ENCODE measurements at places on chromosomes 12 and 14.

DNA sequence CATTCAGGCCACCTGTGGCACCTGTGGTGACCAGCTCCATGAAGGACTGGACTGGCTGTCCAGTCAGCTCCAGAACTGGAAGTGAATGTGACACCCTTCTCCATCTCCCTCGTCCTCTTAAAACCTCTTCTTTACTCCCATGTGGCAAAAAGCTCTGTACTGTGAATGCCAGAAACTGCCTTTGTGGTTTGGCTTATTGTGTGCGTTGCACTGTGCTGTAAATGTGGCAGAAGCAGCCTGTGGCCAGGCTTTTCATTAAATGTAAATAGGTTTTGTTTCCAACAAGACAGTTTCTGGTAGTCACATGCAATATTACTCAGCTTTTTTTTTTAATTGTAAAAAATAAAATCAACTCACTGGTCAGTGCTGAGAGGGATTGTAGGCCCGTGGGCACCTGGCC is 453.7 kb downstream of the ATP23 start:
- no peak for DNase-seq

DNA sequence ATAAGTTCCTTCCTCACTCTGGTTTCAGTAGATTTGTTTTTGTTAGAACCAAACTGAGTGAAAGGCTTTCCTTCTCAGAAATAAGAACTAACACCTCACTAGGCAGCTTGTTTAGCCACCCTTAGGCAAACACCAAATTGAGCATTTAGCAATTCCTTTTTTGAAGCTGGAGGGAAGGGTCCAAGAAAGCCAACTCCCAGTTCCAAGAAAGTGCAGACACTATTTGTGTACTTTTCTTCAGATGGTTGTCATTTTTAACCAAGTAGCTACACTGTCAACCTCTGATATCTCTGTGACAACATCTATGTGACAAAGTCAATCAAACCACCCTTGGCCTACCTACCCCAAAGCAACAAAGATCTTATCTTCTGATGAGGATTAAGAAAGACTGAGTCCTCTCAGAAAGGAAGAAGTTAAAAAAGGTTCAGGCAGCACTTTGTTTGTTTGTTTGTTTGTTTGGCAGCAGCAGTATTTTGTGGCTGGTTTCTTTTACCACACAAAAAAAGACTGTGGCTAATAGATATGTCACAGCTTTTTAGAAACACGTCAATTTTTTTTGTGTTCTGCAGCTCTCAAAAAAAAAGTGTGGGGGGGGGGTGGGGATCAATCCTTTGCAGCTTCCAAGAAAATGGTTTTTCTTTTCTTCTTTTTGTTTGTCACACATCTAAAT is 203.8 kb downstream of the CRADD start:
- no peak for DNase-seq

- DNase-seq = peak; percentile 63
Measured at GRCh38 chr12:54306925-54307741, 6.3 kb upstream of the NFE2 start.

DNA sequence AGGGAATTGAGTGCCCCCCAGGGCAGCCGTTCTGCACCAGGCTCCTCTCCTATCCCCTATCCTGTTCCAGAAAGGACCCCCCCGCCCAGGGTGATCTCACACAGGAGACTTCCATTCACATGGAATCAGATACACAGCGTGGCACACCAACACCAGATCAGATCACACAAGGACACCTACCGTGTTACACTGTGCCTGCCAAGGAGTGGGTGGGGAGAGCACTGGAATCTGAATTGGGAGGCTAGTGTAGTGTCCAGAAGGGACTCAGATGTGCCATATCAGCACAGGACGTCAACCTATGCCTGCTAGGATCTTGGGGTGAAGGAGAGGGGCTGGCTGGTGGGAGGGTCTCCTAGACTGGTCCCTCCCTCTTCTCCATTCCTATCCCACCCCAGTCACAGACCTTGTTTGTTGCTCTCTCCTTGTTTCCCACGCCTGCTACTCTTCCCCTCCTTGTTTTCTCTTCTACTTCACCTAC is 2.3 kb downstream of the PTMS start:
- no peak for DNase-seq

GRCh38 chr12:3518902-3519301 is 27.9 kb downstream of the PRMT8 start:
- no peak for DNase-seq

- DNase-seq = no peak
Measured at GRCh38 chr12:55719371-55719770, 822 bp upstream of the RDH5 start.

DNA sequence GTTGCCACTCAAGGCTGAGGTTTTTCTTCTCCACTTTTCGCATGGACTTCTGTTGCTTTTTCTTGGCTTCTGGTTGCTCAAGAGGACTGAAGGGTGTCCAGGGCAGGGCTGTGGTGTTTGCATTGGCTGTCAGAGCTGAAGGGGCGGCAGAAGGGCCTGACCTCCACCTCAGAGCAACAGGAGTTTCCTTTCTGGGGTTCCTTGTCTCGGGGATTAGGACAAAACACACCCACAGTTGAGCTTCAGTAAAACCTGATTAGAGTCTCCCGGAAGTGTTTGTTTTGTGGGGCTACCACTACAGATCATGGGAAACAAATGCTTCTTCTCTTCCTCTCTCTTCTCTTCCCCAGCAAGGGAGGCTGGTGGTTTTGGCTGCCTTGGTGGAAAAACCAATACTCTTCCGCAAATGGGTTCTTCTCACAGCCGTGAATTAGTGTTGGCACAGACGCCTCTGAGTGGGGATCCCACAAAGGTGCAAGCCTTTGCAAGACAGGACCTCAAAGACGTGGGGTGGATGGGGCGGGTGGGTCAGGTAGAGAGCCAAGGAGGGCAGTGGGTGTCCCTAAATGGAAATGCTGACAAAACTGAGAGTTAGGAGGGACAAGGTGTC is 317.7 kb upstream of the TBX3 start:
- DNase-seq = no peak

DNA sequence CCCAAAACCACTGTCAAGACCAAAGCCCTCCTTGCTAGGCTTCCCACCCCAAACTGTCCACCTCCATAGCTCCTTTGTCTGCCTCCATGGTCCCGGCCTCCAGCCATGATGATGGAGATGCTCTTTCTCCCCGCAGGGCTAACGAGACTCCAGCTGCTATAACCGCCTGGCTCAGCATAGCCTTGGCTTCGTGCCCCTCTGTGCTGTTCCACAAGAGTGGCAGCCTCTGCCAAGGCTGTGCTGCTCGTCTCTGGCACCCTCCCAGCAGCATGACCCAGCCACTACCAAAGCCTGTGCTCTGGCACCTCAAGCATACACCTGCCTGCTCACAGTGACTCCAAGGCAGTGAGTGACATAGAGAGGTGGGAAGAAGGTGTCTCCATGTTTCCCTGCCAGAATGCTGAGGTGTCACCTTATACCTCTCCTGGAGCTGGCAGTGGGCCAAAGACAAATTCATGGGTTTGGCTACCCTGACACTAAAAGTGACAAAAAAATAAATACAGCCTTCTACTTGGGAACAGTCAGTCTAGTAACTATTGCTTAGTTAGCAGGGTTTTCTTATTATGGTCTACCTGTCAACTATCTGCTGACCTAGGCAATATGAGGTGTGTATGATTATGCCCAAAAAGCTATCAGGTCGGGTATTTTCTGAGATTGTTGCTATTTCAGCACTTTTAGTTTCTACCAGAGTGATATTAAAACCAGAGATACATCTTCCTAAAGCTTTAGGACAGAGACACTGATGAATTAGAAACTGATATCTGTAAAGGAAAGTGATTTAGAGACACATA is 16.1 kb upstream of the KRT73 start:
- no peak for DNase-seq

GRCh38 chr12:113781415-113782198 is 184.5 kb downstream of the RBM19 start:
- DNase-seq = no peak

- no peak for DNase-seq
Measured at GRCh38 chr14:74085828-74086227, 1.1 kb downstream of the LIN52 start.

DNA sequence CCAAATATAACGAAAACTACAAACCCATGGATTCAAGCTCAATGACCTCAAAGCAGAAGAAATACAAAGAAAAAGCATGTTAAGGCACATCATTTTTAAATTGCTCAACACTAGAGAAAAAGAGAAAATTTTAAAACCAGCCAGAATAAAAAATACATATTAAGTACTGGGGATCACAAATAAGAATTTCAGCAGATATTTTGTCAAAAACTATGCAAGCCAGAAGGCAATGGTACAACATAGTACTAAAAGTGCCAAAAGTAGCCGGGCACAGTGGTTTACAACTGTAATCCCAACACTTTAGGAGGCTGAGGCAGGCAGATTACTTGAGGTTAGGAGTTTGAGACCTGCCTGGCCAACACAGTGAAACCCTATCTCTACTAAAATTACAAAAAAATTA is 10.2 kb downstream of the SGPP1 start:
- peak; percentile 10 for DNase-seq

DNA sequence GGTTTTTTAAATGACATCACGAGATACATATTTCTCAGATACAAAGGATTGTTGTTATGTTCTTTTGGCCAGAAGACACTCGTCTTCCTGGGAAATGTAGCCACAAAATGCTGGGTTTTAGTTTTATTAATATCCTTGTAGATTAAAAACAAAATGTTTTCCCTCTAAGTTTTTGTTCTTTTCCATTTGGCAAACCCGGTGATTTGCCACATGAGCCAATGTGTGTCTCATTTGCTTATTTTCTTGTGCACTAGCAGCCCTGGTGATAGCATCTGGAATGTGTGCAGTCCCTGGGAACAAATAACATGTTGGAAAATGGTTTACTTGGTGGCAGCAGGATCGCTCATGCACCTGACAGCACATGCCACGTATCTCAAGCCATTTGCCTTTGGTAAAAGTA is 61.0 kb downstream of the HMGA2 start:
- no peak for DNase-seq
